MM.1S (cell line): ENCODE measurements at places on chromosomes 13 and 19.
A peak's percentile ranks its signal among the peaks of the same experiment; 100 is the strongest.

DNA sequence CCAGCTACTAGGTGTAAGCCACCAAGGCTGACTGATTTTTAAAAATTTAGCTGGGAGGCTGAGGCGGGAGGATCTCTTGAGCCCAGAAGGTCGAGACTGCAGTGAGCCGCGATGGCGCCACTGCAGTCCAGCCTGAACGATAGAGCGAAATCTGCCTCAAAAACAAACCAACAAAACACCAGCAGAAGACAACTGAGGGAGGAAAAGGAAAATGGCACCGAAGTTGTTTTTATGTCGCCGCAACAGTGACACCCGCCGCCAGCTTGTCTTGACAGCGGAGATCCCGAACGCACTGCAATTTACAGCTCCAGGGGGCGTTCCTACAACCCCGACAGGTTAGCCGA lies 298 bp upstream of the FAM98C start:
- DNase-seq, result no peak

DNA sequence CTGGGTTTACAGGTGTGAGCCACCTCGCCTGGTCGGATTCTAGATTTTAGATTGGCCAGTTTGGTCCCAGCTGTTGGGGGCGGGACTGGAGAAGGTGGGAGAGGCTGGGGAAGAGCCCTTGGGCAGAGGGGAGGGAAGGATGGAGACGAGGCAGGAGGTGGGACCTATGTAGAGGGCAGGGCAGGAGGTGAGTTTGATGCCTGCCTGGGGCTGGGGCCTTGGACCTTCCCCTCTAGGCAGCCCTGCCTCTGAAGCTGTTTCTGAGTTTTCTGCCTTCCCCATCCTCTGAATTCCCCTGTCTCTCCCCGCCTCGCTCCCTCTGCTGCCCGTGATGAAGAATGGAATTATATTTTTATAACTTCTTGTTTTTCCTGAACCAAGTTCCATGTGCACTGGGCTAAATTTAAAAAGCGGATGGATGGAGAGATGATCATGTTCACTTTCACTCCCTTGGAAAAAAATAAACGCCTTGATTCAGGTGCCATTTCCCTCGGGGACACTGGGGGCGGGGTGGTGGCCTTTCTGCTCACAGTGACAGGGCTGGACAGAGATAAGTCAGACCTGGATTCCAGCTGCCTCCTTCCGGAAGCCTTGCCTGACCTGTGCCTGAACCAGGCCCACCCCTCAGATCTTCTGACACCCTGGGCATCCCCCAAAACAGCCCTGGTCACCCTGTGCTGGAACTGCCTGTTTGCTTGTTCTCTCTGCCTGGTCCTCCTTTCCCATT lies 16.5 kb upstream of the TNFAIP8L1 start:
- no peak for DNase-seq

GRCh38 chr13:97743938-97744337 lies 209.5 kb upstream of the IPO5 start:
- DNase-seq, result no peak

- no peak for DNase-seq
Observed at GRCh38 chr19:32407004-32407992, 1.7 kb downstream of the DPY19L3 start.

DNA sequence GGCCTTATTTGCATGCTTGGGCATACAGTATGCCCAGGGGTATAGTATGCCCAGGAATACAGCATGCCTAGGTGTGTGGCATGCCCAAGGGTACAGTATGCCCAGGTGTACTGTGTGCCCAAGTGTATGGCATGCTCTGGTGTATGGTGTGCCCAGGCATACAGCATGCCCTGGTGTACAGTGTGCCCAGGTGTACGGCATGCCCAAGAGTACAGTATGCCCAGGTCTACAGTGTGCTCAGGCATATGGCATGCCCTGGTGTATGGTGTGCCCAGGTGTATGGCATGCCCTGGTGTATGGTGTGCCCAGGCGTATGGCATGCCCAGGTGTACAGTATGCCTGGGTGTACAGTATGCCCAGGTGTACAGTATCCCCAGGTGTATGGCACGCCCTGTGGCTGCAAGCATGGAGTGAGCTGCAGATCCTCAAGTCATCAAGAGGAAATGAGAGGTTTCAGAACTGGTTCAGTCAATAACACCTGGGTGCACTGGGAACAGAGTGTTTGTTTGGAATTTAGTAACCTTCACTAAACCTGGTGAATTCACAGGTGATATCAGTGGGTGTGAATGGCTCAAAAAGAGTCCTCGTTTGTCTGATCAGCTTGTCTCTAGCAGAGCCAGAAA lies 7.8 kb upstream of the C13orf42 start:
- DNase-seq, result peak; percentile 6

GRCh38 chr19:40348961-40349507 lies 539 bp downstream of the PLD3 start:
- peak; percentile 11 for DNase-seq

DNA sequence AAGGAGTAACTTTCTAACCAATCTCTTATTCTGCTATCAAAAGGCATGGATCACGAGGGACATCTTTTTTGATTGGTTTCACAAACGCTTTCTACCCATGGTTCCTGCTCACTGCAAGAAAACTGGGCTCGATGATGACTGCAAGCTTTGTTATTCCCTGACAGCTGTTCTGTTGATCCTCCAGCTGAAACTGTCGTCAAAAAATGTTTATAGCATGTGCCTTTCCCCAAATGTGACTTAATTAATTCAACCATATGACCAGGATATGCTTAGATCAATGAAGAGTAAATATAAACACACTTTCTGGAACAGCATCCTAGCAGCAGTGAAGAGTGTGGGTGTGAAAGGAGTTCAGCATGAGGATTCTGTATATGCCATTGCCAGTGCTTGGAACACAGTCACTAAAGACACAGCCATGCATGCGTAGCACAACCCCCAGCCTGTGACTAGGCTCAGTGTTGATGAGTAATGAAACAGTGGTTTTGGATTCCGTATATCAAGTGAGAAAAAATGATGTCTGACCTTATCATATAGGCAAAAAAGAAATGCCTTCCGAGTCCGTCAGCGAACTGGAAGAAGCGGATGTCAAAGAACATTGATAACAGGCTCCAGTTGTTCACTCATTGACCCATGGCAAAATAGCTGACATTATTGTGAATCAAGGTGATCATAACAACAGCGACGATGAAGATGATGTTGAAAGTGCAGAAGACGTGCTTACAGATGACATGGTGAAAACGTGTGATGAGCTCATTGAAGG lies 347.4 kb downstream of the FGF9 start:
- no peak for DNase-seq

- DNase-seq, result no peak
Observed at GRCh38 chr19:12953138-12953798, 3.8 kb downstream of the GADD45GIP1 start.

- no peak for DNase-seq
Observed at GRCh38 chr13:48232420-48233045, 473 bp upstream of the ITM2B start.

- DNase-seq, result no peak
Observed at GRCh38 chr13:98927951-98928927, 49.6 kb downstream of the DOCK9 start.

DNA sequence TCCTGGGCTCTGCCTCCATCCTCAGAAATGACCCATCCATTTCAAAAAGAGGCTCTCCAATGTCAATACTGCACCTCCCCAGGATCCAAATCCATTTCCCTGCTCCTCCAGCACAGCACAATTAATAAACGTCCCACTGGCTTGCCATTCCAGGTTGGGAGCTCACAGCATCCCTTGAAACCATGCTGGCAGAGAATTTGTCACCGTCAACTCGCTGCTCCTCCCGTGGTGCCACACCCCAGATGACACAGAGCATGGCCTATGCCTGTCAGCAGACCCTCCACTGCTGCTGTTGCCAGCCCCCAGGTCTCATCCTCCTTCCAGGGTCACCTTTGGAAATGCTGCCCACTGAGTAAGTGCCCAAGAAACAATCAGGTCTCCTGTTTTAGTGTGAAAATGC lies 53.0 kb upstream of the UQCRFS1 start:
- no peak for DNase-seq
